ENCODE measurements at places on chromosomes 3 and 15.
A peak's percentile ranks its signal among the peaks of the same experiment; 100 is the strongest.

- DNase-seq, result peak; percentile 22
Measured at GRCh38 chr3:135007607-135008006, 212.5 kb downstream of the EPHB1 start.

DNA sequence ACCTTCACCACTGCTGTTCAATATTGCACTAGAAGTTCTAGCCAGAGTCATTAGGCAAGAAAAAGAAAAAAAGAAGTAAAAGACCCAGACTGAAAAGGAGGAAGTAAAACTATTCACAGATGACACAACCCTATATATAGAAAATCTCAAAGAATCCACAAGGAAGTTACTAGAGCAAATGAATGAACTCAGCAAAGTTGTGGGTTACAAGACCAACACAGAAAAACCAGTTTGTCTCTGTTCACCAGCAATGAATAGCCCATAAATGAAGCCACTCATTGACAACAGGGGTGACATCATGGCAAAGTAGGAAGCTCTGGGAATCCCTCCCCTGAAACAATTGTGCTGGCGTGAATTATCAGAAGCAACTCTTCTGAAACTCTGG lies 4.6 kb downstream of the CFAP100 start:
- no peak for DNase-seq

DNA sequence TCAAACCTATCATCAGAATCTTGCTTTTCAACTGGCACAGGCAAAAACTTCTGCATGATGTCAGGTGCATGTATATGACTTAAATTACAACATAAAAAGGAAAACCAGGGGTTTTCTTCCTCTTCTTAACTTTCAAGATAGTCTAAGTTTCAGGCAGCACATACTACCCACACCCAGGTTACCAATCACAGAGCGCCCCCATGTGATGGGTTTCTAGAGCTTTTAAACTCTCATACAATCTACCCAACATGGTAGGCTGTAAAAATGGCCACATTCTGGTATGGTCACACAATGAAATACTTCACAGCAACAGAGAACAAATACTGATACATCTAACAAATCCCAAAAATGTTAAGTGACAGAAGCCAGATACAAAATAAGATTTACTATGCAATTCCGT lies 7.4 kb downstream of the MESD start:
- DNase-seq, result no peak

DNA sequence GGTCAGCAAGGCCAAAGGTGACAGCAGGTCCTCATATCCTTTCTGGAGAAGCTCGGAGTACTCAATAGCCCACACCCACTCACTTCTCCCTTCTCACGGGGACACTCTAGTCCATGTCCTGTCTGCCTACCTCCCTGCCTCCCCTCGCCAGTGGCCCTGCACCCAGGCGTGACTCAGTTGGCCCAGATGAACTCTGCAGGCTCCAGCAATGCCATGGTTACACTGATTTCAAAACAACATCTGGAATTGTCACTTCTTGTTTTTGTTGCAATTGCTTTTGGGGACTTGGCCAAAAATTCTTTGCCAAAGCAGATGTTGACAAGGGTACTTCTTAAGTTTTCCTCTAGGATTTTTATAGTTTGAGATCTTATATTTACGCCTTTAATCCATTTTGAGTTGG lies 13.0 kb downstream of the IL16 start:
- no peak for DNase-seq

- DNase-seq, result peak; percentile 86
Measured at GRCh38 chr3:190862209-190863118, at the start of gene GMNC. Gene GMNC (minus strand): TSS chr3:190862694. CDS start chr3:190862615, 79 bp downstream.

- DNase-seq, result no peak
Measured at GRCh38 chr3:54575618-54575960, 352.3 kb downstream of the LRTM1 start.

DNA sequence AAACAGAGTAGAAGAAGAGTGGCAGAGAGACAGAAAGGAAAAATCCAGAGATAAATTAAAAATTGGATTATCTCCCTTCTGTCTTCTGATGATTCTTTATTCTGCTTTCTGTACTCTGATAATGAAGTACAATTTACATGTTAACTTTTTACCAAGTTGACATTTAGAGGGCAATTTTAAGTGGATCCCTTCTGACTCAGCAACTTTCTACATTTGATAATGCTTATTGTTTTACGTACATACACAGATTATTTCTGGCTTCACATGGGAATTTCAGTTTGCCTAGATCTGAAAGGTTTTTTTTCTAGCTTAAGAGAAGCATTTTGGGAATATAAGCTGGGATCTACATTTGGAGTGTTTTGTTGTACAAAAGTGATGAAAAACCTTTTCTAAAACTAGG lies 491.3 kb downstream of the OTOL1 start:
- DNase-seq, result no peak

DNA sequence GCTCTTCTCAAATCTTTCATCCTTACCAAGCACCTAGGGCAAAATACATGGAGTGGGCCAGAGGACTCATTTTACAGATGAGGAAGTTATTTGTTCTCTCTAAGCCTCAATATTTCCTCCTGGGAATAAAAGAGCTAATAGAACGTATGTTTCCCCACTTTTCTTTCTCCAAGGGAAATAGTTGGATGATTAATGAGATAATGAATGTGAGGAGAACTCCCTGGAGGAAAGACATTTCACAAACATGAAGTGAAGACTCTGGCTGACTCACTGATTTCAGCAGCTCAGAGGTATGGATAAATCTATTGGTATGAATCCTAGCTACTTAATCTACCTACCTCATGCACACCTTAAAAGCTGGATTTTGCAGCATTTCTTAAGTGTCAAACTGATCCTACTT lies 98.4 kb downstream of the ECT2 start:
- DNase-seq, result no peak

- no peak for DNase-seq
Measured at GRCh38 chr3:116863270-116863770, 153.7 kb downstream of the TUSC7 start.

DNA sequence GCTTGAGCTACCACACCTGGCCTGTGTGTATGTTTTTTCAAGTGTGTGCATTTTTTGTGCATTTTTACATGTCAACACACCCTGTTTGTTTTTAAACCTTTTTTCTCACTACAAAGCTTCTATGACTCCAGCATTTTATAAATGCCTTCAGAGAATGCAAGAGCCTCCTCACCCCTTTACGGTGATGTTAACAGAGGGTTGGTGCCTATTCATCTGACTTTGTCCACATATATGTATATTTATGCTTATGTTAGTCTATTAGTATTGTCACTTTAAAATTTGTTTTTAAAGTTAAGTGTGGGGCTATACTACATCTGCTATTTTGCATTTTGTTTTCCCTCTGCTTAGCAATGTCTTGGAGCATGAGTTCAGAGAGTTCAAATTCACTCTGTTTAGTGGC lies 45.8 kb downstream of the EEFSEC start:
- no peak for DNase-seq

GRCh38 chr3:138799822-138800221 lies 34.9 kb downstream of the PIK3CB start:
- no peak for DNase-seq

DNA sequence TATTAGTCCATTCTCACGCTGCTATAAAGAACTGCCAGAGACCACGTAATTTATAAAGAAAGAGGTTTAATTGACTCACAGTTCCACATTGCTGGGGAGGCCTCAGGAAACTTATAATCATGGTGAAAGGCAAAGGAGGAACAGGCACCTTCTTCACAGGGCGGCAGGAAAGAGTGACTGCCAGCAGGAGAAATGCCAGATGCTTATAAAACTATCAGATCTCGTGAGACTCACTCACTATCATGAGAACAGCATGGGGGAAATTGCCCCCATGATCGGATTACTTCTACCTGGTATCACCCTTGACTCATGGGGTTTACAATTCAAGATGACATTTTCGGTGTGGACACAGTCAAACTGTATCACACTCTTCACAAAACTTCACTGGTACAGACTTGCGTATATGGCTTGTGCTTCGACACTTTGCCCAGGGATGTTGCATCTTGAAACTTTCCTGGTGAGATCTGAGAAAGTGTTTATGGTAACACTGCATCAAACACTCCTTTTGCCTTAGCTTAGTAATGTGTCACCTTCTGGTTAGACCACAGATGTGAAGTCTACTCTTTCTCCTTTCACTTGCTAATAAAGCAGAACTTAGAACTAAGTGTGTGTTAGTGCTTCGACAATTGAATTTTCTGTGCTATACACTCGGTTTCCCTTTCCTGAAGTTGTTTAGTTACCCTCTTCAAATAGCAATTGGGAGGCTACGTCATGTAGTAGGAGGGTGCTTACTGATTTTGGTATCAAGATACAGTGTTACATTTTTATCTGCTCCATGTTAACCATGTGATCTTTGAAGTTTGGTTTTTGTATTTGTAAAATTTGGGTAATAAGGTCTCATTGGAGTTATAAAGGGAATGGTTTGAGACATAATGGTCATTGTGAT lies 185.7 kb downstream of the LPP start:
- no peak for DNase-seq

DNA sequence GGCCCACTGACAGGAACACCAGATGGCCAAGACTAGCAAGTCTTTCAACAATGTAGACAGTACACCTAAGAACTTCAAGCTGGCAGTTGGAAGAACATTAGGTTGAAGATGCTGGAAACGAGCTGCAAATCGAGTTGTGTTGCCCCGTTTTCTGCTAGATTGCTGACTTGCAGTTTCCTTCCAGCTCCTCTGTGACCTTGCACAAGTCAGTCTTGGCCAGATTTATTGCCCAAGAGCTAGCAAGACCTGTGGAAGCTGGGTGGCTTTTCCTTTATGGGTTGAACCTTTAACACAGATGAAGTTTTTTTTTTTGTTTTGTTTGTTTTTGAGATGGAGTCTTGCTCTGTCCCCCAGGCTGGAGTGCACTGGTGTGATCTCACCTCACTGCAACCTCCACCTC lies 2.9 kb upstream of the RBM6 start:
- DNase-seq, result no peak

DNA sequence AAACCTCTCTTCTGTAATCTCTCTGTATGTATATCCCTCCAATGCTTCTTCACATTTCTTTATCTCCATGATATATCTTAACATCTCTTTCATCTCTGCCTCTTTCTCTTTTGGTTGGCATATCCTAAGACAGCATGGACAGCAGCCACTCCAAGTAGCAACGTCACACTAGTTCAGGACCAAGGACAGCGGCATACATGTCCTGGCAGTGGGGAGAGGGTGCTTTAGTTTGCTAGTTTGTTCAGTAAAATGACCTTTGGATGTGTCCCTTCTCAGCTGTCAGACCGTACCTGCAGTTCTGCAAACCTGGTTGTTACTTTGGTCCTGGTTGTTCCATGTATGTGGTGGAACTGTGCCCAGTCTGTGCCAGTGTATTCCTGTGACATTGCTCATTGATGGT lies 225.6 kb upstream of the ROPN1 start:
- DNase-seq, result no peak

DNA sequence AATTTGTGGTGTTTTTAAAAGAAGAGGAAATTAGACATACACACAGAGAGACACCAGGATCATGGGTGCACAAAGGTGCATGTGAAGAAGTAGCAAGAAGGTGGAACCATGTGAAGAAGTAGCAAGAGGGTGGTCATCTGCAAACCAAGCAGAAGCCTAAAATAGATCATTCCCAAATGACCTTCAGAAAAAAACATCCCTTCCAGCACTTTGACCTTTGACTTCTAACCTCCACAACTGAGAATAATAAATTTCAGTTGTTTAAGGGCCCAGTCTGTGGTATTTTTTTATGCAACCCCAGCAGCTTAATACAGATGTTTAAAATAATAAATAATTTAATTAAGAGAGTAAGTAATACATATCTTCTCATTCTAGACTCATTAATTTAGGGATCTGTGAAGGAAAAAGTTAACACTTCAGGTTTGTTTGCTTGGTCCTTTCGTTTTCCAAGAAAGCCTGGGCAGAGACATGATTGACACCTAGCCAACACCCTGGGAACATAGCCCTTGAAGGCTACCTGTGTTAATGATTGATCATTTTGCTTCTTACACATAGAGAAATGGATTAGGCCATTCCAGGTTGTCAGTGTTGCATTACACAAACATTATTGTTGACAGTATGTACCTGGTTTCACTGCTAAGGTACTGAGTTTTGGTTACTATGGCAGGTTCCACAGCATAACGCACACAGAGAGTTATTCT lies 1331.2 kb upstream of the GBE1 start:
- no peak for DNase-seq

GRCh38 chr3:156368189-156368588 lies 186.7 kb downstream of the SSR3 start:
- DNase-seq, result no peak

DNA sequence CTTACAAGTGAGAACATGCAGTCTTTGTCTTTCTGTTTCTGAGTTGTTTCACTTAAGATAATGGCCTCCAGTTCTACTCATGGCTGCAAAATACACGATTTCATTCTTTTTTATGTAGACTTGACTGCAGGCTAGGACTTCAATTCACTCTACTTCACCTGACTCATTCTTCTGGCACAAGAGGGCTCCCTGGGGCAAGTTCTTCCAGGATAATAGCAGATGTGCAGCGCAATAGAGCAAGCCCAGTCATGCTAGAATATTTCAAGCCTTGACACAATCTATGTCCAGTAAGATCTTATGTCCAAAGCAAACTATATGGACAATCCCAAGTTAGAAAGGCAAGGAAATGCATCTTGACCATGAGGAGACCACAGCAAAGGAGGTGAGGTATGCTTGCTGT lies 211.7 kb upstream of the GADL1 start:
- DNase-seq, result no peak

DNA sequence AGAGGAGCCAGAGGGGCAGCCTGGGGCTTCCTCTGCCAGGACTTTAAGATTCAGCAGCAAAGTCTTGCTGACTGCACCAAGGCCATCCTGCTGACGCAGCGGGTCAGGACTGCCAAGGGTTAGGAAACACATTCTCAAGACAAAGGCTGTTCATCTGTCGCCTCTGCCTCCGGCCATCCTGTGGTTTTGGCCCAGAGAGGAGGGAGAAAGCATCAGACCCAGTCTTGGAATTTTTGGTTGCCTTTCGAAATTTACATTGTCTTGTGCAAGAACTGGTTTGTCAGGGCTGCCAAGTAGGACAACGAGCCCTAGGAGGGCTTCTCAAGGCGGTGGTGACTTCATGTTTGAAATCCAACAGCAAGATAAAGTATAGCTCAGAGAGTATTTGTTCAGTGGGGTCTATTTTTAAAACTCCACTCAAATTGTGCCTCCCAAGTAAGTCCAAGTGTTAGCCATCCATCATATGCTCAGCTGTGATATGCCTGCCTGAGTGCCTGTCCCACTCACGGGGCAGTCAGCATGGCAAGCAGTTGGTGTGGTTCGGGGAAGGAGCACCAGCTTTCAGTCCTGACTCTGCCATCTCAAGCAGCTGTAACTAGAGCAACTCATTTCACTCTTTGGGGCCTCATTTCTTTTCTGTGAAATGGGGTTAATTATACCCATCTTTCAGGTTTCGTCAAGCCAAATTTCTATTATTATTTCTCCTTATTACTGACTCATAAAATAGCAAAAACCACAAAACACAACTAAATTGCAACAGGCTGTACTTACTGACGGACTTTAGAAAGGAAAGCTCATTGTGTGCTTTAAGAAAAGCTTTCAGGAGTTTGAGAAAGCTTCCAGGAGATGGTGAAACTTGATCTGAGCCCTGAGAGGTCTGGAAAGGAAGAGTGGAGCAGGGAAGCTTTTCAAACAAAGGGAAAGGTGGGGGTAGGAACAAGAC lies 42.4 kb upstream of the RHO start:
- DNase-seq, result no peak

GRCh38 chr3:136283627-136284026 lies 33.5 kb downstream of the PCCB start:
- no peak for DNase-seq
